Esophagus squamous epithelium (tissue), 5 donors: ENCODE measurements at places on chromosomes 3 and 15.
A peak's percentile ranks its signal among the peaks of the same experiment; 100 is the strongest.

GRCh38 chr3:9695345-9695744 is 8.3 kb upstream of the CPNE9 start:
- no peaks in the 10 kb centered on the region for H3K27me3 ChIP-seq
- no peak for DNase-seq
- H3K4me1 ChIP-seq, result no peaks in the 10 kb centered on the region
- H3K36me3 ChIP-seq, result peaks cover 28% of the 10 kb centered on the region

DNA sequence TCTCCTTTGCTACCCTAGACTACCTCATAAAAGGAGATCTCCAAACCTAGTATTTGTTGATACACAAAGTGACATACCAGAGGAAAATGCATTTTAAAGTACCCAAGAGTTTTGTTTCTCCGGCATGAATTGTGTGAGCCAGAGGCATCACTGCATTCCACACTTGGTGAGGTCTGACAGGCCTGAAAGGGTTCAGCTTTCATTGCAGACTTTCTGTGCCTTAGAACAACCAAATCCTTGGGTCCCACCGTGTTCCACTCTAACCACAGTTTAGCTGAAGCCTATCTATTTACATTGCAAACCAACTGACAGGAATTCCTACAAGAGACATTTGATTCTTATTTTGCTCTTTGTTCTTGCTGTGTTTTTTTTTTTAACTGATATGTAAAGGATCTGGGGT is 21.0 kb upstream of the EID1 start:
- no peaks in the 10 kb centered on the region for H3K36me3 ChIP-seq
- no peak for DNase-seq
- no peaks in the 10 kb centered on the region for H3K27me3 ChIP-seq
- H3K4me3 ChIP-seq, result no peak overlapping the region

DNA sequence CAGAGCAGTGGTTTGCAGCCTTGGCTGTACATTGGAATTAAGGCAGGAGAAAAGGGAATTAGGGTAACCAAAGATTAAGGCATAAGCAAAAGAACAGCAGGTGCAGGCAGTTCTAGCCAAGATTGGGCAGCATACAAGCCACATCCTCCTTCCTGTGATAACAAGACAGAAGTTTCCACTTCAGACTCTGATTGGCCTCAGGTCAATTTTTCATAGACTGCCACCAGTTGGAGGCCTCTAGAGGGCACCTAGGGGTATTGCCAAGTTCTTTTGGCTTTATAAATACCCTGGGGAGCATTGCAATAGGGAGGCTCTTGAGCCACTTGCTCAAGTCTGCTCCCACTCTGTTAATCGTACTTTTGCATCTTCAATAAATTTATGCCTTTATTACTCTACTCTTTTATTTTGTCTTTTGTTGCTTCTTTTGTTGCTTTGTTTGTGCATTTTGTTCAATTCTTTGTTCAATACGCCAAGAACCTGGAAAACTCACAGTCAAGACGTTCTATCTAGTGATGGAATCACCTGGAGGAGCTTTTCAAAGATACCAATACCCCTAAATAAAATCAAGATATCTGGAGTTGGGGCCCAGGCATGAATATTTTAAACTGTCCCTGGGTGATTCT is 32.2 kb upstream of the FMN1 start:
- no peaks in the 10 kb centered on the region for H3K27me3 ChIP-seq
- no peak overlapping the region for H3K4me3 ChIP-seq
- H3K36me3 ChIP-seq, result no peaks in the 10 kb centered on the region
- no peak overlapping the region for H3K27ac ChIP-seq
- no peak for DNase-seq

GRCh38 chr15:42338500-42338899 is 20.8 kb upstream of the CAPN3 start:
- H3K4me3 ChIP-seq, result no peak overlapping the region
- H3K27me3 ChIP-seq, result no peaks in the 10 kb centered on the region
- H3K27ac ChIP-seq, result no peak overlapping the region

GRCh38 chr15:77064063-77064462 is 6.8 kb downstream of the TSPAN3 start:
- H3K36me3 ChIP-seq, result no peaks in the 10 kb centered on the region
- H3K27ac ChIP-seq, result peak overlapping the region; percentile 64
- no peak overlapping the region for H3K4me3 ChIP-seq
- peaks cover 26% of the 10 kb centered on the region for H3K4me1 ChIP-seq
- no peaks in the 10 kb centered on the region for H3K27me3 ChIP-seq

DNA sequence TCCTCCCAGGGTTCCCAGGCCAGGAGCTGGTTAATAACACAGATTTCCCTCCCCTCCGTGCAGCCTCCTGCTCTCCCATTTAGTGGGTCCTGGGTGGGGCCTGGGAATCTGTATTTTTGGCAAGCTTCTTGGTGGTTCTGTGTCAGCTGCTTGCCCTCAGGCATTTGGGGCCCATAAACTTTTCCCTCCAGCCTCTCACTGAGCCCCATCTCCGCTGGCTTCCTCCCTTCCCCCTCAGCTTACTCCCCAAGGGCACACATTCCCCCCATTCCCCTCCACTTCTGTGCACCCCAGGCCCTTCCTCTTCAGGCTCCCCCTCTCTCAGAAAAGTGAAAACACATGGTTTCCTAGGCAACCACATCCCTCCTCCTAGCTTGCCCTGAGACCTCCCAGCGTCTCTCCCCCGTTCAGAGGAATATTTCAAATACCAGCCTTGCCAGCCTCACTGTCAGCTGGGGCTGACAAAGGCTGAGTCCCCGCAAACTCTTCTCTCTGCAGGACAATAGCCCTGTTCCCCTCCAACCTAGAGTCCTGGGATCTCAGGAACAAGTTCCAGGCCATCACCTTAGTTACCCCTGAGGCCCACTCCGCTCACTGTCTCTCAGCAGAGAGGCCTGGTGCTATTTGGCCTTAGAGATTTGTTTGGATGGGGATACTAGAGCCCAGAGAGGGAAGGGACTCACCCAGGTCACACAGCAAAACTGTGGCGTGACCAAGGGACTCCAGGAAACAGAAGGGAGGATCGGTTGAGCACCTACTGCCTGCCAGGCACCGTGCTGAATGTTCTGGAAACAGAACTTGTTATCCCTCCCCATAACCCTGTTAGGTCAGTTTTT is 44.6 kb upstream of the SMAD6 start:
- H3K4me3 ChIP-seq, result no peak overlapping the region
- H3K36me3 ChIP-seq, result no peaks in the 10 kb centered on the region
- H3K4me1 ChIP-seq, result peaks cover 31% of the 10 kb centered on the region
- H3K27me3 ChIP-seq, result peaks cover 22% of the 10 kb centered on the region
- DNase-seq, result no peak
- no peak overlapping the region for H3K27ac ChIP-seq

DNA sequence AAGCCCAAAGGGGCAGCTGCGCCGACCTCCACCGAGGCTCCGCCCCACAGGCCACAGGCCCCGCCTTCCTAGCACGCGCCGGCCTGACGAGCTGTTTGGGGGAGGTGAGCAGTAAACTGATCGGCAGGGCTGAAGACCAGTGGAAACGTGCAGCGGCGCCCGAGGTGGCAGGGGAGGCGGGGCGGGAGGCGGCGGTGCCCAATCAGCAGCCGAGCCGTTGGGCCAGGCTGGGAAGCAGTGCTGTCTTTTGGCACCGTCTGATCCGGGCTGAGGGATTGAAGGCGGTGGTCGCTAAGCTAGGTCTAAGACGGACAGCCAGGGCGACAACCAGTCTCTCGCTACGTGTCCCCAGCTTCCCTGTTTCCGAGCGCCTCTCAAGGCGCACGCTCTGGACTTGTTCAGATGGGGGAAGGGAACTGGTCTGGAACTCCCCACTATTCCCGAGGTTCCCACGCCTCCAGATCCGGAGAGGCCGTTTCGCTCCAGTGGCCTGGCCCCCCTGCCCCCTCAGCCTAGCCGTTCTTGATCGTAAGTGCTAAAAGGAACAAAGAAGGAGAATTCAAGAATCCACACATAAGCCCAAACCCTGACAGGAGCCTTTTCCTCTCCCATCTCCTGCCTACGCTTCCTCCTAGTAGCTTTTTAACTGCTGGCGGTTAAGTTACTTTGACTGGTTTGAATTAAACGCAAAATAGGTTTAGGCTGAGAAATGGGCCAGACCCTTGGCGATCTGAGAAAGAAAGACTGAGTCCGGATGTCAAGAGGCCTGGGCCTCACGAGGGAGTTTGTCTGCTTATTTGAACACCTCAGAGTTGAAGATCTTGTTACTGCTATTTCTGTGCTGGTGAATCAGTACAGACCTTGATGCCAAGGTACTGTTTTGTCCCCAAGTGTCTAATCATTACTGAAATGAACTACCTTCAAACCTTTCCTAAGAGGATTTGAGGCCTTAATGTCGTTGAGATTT is at the start of gene FMN1:
Gene FMN1 (minus strand): TSS at position 11 of the 967 bp plus-strand sequence. CDS start 39,800 bp downstream, outside the sequence.
- H3K36me3 ChIP-seq, result no peaks in the 10 kb centered on the region
- no peaks in the 10 kb centered on the region for H3K27me3 ChIP-seq
- DNase-seq, result peak; percentile 38
- peak within 1 kb of the TSS; percentile 58 for H3K4me3 ChIP-seq
- H3K4me1 ChIP-seq, result no peaks in the 10 kb centered on the region

GRCh38 chr15:101617390-101617965 is 34.7 kb downstream of the TM2D3 start:
- no peak for DNase-seq
- H3K4me1 ChIP-seq, result peaks cover 11% of the 10 kb centered on the region
- no peak overlapping the region for H3K27ac ChIP-seq
- no peak overlapping the region for H3K4me3 ChIP-seq

GRCh38 chr15:77633913-77634265 is 1.2 kb upstream of the LINGO1 start:
- peaks cover 39% of the 10 kb centered on the region for H3K4me1 ChIP-seq
- peaks cover 22% of the 10 kb centered on the region for H3K27me3 ChIP-seq
- H3K36me3 ChIP-seq, result no peaks in the 10 kb centered on the region
- H3K4me3 ChIP-seq, result peak overlapping the region; percentile 64
- no peak overlapping the region for H3K27ac ChIP-seq
- DNase-seq, result no peak

DNA sequence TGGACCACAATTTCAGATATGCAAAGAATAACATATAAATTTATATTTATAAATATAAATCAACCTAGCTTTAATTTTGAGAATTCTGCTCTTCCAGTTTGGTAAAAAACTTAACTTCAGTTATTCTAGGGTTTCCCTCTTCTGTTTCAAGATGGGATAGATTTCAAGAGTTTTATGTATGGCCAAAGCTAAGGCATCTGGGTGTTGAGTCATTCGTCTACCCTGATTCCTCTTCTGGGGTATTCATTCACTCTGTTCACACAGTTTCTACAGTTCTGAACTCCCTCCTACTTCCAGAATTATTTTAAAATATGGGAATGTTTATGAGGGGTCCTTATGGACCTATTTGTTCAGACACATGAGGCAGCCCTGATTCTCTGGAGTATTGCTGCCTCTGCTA is 4.2 kb upstream of the FGF7 start:
- H3K4me3 ChIP-seq, result no peak overlapping the region
- no peaks in the 10 kb centered on the region for H3K27me3 ChIP-seq
- H3K27ac ChIP-seq, result no peak overlapping the region
- no peaks in the 10 kb centered on the region for H3K36me3 ChIP-seq
- DNase-seq, result no peak
- no peaks in the 10 kb centered on the region for H3K4me1 ChIP-seq

GRCh38 chr3:48038971-48039481 is 22.8 kb upstream of the MAP4 start:
- no peak overlapping the region for H3K4me3 ChIP-seq
- H3K36me3 ChIP-seq, result no peaks in the 10 kb centered on the region
- DNase-seq, result no peak
- H3K27ac ChIP-seq, result peak overlapping the region; percentile 63
- H3K27me3 ChIP-seq, result no peaks in the 10 kb centered on the region
